ENCODE measurements at places on chromosomes 16 and 17. TPM values are rescaled to one million over a fixed set of nuclear protein-coding genes. Genes with fewer than 3 reads are reported as not detected.

The SEPTIN12 gene
- not detected for polyA plus RNA-seq

The YBX2 gene
- polyA plus RNA-seq = 1.6 TPM

The NTHL1 gene
- polyA plus RNA-seq = 35.5 TPM

The SMIM22 gene
- not detected for polyA plus RNA-seq

The ABCC3 gene
- 40.4 TPM for polyA plus RNA-seq

The PDILT gene
- not detected for polyA plus RNA-seq

The KRT36 gene
- not detected for polyA plus RNA-seq

The CHRNE gene
- not detected for polyA plus RNA-seq

The ZNF652 gene
- 16.7 TPM for polyA plus RNA-seq

The OR1A1 gene
- polyA plus RNA-seq = not detected

The ABCA8 gene
- not detected for polyA plus RNA-seq

- DNase-seq = no peak
Observed at GRCh38 chr16:53829186-53829747, 125.3 kb downstream of the FTO start.

DNA sequence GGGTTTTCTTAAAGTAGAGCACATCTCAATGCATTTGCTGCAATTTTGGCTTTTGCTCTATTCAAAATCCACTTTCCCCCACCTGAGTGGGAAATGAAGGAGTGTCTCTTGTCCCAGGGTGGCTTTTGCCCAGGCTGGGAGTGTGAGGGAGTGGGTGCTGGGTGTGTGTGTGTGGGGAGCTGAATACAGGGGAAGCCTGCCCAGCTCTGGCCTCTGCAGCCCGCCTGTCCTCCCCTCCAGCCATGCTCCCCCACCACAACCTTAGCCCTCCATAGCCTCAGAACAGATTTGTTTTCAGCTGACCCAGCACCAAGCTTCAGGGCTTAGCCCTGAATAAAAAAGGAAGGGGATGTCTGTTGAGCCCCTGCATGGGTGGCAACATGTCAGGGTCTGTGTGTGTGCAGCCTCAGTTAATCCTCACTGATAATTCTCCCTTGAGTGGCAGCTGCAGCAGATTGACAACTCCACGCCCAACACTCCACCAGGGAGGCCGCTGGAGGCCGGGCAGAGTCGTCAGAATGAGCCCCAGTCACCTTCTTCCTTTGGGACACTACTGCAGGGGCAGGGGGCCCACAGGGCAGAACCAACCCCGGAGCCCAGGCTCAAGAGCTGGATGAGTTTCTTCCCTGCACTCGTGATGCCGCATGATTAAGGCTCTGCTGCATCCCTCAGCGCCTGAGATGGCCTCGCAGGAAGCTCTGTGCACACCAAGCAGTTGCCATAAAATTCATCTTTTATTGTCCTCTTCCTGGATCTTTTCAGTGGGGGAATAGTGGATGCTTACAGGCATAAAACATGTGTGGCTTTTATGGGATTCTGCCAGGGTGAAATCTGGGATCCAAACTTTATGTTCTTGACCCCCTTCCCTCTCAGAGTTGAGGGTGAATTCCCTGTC lies 55.0 kb downstream of the SPACA3 start:
- no peak for DNase-seq

DNA sequence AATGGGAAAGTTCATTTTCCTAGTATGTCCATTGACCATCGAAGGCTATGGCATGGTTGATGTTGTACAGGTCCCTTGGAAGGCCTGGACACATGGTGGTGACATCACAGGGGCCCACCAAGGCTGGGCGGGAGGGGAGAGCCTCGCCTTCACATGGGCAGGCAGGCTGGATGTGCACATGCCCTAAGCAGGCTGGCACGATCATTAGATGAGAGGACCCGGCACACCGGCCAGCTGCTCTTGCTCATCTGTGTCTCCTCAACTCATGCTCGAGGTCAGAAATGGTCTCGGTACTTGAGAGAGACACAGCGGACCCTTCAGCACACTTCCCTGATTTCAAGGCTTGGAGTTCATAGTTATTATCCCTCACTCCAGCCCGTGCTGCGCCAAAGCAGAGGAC lies 416.9 kb upstream of the ZFHX3 start:
- DNase-seq = no peak

- DNase-seq = no peak
Observed at GRCh38 chr17:33021731-33022408, 30.2 kb downstream of the SPACA3 start.

- DNase-seq = peak; percentile 29
Observed at GRCh38 chr17:48457080-48457836, 27.2 kb upstream of the SKAP1 start.

- no peak for DNase-seq
Observed at GRCh38 chr17:19017401-19017800, 12.8 kb upstream of the FAM83G start.

DNA sequence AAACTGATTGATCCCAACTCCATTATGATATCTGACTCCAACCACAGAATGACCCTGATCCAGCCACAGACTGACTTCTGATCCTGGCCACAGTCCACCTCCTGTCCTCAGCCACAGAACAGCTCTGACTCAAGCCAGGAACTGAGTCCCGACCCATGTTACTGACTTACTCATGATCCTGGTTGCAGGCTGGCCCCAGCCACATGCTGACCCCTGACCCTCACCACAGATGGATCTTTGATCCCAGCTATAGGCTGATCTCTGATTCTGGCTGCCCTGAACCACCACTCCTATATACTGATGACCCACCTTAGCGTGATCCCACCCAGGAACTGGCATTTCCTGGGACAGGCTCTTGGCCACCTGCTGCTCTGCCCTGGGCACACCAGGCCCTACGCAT lies 32.2 kb upstream of the IL21R start:
- DNase-seq = no peak

DNA sequence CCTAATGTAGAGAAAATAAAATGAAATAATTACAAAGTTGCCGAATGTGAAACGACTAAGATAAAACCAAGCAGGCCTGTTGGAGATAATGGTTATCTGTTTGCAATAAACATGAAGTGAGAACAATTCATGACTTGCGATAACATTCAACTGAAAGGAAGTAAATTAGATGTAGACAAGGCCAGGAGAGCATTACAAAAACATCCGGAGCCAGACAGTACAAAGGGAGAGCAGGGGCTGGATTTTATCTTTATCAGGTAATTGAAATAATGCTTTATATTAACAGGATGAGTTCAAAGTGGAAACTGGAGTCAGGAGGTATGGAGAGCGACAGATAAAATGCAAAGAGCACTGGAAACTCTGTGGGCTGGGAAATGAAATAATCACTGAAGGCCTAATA lies 265.6 kb upstream of the GOT2 start:
- no peak for DNase-seq

GRCh38 chr16:9123871-9124270 lies 32.4 kb downstream of the HAPSTR1 start:
- no peak for DNase-seq

GRCh38 chr16:85138825-85139627 lies 26.8 kb upstream of the CIBAR2 start:
- no peak for DNase-seq

- DNase-seq = no peak
Observed at GRCh38 chr17:8066841-8067775, 20.4 kb downstream of the ALOX12B start.

DNA sequence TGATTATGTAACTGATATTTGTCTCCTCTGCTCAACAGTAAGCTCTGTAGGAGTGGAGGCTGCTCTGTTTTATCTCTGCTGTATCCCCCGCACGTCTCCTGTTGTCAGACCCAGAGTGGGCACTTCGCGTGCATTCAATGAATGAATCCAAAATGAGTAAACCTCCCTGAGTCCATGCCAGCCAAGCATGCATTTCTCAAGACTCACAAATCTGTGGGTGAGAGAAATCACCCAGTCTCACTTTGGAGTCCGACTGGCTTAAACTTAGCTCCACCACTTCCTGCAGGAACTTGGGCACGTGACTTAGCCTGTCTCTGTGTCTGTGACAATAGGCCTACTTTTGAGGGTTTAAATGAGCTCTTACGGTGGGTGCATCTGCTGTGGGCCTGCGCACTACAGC lies 3.7 kb downstream of the PNPO start:
- no peak for DNase-seq

DNA sequence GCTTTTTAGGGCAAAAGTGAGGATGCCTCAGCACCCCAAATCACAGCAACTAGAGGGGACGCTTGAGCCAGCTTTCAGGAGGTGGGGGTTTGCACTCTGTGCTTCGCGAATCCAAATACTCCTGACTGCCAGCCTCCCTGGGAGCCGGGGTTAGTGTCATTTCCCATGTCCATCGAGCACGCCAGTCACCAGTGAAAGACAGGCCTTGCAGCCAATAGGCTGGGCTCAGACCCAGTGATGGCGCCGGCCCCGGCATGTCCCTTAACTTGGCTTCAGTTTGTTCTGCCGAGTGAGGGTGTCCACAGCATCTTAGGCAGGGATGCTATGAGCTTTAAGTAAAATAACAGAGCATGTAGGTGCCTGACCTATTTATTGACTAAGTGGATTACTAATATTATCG lies 50.9 kb upstream of the CDC42EP4 start:
- no peak for DNase-seq

DNA sequence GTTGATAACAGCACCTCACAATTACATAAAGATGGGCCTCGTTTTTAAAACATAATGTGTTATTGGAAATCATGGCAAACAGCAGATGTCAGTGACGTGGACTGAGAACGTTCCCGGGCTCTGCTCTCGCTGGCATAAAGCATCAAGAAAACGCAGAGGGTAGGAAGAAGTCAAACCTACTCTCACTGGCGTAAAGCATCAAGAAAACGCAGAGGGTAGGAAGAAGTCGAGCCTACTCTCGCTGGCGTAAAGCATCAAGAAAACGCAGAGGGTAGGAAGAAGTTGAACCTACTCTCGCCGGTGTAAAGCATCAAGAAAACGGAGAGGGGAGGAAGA lies 110.6 kb downstream of the VPS53 start:
- no peak for DNase-seq

GRCh38 chr16:3822366-3823045 lies 58.0 kb downstream of the CREBBP start:
- DNase-seq = no peak

DNA sequence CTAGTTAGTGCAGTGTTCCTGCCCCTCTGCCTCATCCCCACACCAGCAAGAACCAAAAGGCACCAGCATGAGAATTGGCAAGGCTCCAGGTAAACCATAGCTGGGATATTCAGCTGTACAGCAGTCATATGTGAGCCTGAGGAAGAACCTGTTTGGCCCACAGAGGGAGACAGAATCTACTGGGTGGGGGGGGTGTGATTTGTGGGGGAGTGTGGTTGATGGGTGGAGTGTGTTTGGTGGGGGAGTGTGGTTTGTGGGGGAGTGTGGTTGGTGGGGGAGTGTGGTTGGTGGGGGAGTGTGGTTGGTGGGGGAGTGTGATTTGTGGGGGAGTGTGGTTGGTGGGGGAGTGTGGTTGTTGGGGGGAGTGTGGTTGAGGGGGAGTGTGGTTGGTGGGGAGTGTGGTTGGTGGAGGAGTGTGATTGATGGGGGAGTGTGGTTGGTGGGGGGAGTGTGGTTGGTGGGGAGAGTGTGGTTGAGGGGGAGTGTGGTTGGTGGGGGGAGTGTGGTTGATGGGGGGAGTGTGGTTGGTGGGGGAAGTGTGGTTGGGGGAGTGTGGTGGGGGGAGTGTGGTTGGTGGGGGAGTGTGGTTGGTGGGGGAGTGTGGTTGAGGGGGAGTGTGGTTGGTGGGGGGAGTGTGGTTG lies 19.5 kb downstream of the MINK1 start:
- DNase-seq = no peak

DNA sequence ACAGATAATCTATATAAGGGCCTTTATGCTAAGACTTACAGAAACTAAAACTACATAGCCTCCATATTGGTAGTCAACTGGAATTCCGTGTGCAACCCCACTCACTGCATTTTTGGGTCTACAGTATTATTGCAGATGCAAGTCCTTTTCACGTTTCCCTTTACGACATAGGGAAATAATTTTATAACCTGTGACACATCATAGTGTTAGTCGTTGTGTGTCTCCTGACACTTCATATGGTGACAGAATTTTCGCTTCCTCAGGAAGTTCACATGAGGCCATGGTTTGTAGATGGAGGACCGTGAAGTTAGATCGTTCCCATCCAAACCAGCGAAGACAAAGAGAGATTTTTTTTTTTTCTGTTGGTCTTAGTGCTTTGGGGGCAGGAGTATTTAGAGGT lies 15.7 kb upstream of the MRC2 start:
- DNase-seq = no peak

- no peak for DNase-seq
Observed at GRCh38 chr16:71379711-71380110, 21.2 kb downstream of the CALB2 start.

DNA sequence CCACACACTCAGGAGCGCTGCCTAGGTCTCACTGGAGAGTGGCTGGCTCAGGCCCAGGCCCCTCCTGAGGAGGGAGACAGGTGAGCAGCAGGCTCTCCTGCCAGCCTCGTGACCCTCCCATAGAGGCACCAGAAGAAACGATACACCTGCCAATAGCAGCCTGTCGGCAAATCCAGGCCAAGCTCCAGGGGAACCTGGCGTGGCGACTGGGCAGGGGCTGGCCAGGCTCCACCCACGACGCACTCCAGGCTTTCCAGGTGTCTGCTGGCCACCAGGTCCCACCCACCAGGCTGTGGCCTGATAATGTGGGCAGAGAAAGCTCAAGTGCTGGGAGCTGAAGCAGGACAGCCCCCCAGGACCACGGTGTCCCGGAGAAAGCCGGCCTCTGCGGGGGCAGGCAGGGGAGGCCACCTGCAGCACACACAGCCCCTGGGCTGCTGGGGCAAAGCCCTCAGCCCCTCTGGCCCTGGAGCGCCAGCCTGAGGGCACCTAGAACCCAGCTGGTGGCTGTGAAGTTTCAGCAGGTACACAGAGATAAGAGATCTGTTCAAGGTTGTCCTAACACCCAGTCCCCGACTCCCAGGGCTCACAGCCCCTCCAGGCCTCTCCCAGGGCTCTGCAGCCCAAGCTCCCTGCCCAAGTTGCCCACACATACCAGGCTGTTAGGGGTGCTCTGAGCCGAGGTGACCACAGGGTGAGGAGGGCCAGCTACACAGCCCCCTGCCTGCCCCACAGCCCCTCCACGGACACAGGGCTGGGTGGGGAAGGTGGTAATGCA lies 2.4 kb downstream of the PGAP6 start:
- no peak for DNase-seq

GRCh38 chr17:41602524-41602923 lies 10.0 kb downstream of the KRT16 start:
- DNase-seq = no peak

DNA sequence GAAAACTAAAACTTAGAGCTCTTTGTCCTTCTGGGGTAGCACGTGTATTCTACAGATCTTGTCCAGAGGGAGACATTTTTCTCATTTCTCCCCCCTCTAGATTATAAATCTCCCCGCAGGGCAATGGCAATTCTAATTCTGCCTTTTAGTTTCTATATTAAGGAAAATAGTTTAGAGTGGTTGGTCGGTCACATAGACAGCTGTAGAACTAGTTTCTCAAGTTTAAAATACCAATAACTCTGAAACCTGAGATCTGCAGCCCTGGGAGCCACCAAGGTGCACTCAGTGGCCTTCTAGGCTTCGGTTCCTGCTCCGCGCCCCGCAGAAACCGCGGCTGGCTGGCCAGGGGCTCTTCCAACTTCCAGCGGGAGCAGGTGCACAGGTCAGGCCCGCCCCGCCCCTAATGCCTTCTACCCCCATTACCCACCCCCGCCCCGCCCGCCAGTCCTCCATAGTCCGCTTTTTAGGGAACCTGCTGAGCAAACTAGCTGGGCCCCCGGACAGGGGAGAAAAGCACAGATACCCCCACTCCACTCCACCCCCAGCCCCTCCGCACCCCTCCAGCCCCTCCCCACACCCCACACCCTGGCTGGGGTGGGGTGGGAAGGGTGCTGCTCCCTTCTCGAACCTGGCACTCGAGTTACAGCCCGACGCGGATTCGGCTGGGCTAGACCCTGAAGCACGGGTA lies 431 bp downstream of the SLFN11 start:
- DNase-seq = no peak

Data from muscle of arm (tissue), 14 donors.